CD4-positive, alpha-beta T cell treated with Interleukin-12 subunit alpha and Interleukin-12 subunit beta, for 1 hour (primary cell): ENCODE measurements at places on chromosomes 3 and 15.

GRCh38 chr3:46013316-46014094, 13.8 kb downstream of the XCR1 start:
- DNase-seq: no peak

- peak; percentile 35 for DNase-seq
Measured at GRCh38 chr3:69368129-69368741, 17.7 kb downstream of the FRMD4B start.

GRCh38 chr15:66931768-66932633, 133.4 kb upstream of the SMAD3 start:
- no peak for DNase-seq

DNA sequence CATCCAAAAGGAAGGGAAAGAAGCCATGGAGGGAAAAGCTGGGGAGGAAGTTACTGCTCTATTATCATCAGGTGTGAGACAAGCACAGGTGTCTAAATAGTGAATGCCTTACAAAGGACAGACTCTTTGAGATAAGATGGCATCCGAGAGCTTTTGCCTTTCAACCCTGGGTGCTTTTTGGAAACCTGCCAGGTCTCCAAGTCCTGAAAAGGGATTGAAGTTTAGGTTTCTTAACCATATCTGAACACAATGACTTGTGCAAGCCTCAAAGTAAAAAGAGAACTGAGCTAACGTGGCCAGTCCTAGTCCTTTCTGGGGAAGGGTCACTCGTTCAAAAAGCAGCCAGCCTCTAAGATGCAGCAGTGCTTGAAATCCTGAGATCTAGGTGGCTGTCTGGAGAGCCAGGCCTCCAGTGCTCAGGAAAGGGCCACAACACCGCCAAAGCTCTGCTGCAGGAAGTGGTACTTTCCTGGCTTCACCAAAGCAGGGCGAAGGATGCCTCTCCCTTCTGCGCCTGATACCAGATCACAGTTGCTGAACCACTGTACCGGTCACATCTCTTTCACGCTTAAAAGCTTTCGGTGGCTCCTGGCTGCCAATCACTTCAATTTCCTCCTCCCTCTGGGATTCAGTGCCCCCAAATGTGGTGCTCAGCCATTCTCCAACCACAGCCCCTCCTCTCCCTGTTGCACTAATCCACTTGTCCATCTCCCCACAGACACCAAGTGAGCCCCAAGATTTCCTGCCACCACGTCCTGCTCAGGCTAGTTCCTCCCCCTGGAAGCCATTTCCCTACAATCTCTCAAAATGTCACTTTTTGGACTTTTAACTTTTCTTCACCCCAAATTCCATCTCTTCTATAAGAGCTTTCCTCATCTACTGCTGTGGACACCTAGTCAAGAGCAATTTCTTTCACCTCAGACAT, 104.1 kb upstream of the LPP start:
- DNase-seq: peak; percentile 45

GRCh38 chr3:74463515-74463914, 150.9 kb downstream of the CNTN3 start:
- DNase-seq: no peak

DNA sequence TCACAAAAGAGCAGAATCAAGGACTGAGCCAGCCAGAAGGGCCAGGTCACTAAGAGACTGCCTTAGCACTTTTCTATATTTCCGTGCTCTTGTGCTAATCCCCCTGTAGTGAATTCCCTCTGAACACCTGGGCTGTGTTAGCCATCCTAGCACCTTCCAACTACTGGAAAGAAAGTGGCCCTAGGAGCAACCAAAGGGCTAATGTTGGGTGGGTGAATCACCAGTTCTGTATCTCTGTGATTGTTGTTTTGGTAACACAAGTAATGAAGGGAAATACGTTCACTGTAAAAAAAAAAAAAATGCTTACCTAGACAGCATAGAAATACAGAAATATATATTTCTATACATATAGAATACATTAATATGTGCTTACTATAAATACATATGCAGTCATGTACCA, 43.9 kb downstream of the PXYLP1 start:
- DNase-seq: no peak

DNA sequence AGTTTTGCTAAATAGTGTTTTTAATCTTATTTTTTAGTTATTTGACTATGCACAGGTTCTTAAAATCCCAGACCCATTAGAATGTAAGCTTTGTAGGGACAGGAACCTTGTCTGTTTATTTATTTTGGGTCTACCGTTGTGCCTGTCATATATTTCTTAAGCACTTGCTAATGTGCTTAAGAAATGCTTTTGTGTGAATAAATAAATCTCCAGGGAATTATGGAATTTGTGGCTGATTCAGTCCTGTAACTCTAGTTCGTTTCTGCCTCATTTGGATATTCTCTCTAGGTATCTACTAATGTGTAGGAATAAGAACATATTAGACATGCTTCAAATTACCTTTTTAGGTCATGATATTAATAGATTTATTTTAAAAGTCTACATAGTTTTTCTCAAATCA, 161.6 kb downstream of the LPP start:
- DNase-seq: no peak

DNA sequence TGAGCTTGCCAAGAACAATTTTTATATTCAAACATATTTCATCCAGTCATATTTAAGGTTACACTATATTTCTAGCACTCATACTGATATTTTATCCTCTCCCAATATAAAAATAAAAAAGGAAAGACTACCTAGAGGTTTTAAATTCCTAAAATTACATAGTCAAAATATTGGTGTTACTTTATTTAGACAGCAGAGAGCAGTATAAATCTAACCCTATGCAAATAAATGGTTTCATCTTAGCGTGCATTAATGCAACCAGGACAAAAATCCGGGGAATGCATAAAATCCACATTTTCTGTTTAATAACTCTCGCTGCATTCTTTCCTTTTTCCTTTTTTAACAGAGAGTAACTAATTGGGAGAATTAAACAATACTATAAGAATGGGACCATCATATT, 1447.4 kb upstream of the ALCAM start:
- DNase-seq: no peak

DNA sequence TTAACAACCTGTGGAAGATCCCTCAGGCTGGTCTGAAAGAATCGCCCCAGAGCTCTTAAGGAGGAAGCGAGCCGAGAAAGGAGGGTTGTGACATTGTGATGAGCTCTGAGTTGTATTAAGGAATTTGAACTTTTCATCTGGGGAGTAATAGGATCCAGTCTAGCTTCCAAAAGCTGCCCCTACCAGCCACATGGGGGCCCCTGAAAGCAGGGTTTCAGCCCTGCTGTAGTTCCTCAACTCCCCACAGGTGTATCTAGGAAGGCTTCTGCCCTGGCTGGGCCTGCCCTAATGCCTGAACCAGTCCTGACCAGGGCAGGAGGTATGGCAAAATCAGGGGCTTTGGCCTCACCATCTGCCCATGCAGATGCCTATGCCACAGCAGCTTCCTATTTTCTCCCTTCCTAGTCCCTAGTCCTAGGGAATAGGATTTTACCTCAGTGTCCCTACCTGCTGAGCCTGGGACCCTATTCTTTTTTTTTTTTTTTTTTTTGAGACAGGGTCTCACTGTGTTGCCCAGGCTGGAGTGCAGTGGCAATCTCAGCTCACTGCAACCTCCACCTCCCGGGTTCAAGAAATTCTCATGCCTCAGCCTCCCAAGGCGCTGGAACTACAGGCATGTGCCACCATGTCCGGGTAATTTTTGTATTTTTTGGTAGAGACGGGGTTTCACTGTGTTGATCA, 5.0 kb upstream of the AP3S2 start:
- peak; percentile 57 for DNase-seq

GRCh38 chr15:38996111-38996631, 431.6 kb upstream of the RASGRP1 start:
- no peak for DNase-seq

- DNase-seq: no peak
Measured at GRCh38 chr15:92494806-92495336, 101.2 kb downstream of the ST8SIA2 start.

DNA sequence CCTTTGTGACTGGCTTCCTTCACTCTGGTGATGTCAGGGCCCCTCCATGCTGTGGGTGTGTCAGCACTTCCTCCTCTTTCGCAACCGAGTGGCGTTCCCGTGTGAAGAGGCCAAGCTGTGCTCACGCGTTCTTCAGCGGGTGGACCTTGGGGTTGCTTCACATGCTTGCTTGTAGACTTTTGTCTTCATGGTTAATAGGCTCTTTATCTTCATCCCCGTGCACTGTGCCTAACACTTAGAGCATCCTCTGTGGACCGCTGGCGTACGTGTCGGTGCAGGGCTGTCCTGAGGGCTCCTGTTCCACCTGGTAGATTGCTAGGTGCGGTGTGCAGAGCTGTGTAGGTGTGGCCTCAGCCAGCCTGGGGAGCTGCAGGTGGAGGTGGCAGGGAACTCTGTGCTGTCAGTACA, 182.3 kb downstream of the OR4M2 start:
- peak; percentile 30 for DNase-seq

DNA sequence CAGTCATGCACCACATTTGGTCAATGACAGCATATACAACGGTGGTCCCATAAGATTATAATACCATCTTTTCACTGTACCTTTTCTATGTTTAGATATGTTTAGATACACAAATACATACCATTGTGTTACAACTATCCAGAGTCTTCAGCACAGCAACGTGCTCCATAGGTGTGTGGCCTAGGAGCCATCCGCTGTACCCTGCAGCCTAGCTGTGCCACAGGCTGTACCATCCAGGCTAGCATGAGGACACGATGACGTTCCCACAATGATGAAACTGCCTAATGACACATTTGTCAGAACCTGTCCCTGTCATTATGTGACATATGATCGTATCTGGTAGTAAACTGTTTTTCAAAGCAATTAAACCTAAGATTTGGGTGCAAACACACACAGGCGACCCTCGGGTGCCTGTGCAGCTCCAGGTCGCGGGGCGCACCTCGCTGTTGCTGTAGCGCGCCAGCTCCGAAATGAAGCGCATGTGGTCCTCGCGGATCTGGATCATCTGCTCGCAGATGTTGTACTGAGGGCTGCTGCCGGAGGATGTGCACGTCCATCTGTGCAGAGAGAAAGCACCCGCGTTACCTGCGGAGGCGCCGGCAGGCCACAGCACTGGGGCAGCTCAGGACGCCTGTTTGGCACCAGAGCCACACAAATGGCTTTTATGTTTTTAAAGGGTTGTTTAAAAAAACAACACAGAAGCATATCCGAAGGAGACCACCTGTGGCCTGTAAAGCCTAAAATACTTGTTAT, 48.2 kb downstream of the CYFIP1 start:
- DNase-seq: no peak

GRCh38 chr3:56291953-56292352, 176.3 kb downstream of the ERC2 start:
- no peak for DNase-seq

DNA sequence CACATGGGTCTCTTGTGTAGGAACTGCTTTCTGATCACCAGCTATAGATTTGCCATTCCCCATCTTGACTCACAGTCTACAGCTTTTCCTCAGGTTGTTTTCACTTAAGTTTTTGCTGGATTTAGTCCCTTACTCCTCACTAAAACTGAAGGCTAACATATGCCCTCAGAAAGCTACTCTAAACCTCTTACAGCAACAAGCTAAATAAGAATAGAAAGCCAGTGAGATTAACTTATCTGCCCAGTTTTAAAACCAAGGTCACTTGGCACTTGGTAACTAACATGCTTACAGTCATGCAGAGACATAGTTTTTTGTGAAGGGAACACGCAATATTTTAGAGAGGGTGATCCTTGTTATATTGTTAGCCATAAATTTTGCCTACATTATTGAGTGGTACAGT, at the start of gene GUCA1C:
GUCA1C (minus strand) TSS at position 180 of the 400 bp plus-strand sequence; CDS start at position 63, 117 bp downstream.
- no peak for DNase-seq

DNA sequence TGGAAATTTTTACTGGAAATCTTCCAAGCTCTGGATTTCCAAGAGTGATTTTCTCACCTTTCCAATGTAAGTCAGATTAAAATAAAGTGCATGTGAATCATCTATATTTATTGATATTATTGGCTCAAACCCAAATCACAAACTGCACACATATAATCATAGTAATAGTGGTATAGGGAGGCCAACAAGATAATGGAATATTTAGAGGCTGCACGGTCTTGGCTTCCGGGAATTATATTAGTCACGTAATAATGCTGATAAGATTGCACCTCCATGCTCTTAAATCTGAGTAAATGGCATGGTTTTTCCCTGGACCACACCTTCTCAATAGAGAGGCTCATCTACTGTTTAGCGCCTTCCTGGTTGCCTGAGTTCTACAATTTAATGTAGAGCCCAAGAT, 567.1 kb upstream of the NR2F2 start:
- no peak for DNase-seq

GRCh38 chr15:68113273-68113672, 59.2 kb downstream of the PIAS1 start:
- DNase-seq: no peak

GRCh38 chr15:83653639-83654378, at the start of gene ADAMTSL3:
ADAMTSL3 (plus strand) TSS chr15:83654123; CDS start chr15:83655762, 1,639 bp downstream.
- DNase-seq: no peak

GRCh38 chr3:72317491-72317890, 530.8 kb downstream of the SHQ1 start:
- DNase-seq: no peak

DNA sequence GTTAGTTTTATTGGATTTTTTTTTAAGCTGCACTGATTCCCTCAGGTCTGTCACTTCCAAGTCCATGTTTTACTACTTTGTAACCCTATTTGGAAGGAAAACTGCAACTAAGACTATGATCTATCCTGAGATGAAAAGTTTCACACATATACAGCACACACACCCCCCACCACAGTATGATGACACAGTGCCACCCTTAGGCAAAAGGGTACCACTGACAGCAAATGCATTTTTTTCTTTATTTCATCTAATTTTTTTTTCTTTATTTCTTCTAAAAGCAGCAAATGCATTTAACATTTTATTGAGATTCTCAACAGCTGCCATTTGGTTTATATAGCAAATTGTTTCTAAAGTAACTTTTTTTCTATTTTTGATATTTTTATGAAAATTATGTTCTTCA, 21.2 kb downstream of the NGRN start:
- peak; percentile 63 for DNase-seq

- no peak for DNase-seq
Measured at GRCh38 chr3:60399292-60399691, 852.0 kb downstream of the FHIT start.

GRCh38 chr15:99084965-99085364, 19.9 kb upstream of the SYNM start:
- DNase-seq: no peak

DNA sequence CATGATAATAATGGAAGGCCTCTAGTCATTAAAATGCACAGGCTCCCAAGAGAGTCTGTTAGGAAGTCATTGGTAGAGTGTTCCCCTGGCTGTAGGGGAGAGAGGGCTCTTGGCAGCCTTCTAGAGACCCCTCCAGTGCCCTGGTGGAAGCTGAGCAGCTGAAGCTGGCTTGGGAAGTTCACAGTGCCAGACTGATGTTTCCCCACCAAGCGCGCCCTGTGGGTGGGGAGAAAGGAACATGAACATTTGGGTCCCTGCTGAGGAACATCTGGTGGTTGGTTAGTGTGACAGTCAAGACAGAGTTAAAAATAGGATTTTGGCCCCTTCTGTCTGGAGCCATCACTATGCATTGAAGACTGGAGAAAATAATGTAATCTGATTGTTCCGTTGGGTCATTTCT, 37.1 kb upstream of the RGMA start:
- DNase-seq: no peak

- peak; percentile 65 for DNase-seq
Measured at GRCh38 chr15:92845126-92845508, 55.0 kb upstream of the CHD2 start.
